ENCODE measurements at places on chromosomes 3 and 15. TPM values are rescaled to one million over a fixed set of nuclear protein-coding genes. Genes with fewer than 3 reads are reported as not detected.

SMAD6 gene
- 17.4 TPM for total RNA-seq

C2CD4A gene
- 0.49 TPM for total RNA-seq

ZNF860 gene
- 4.4 TPM for total RNA-seq

IL5RA gene
- total RNA-seq = not detected

OCA2 gene
- total RNA-seq = 0.73 TPM

KBTBD8 gene
- 4.3 TPM for total RNA-seq

- no peak for DNase-seq
Measured at GRCh38 chr15:94403331-94403730, 172.0 kb downstream of the MCTP2 start.

DNA sequence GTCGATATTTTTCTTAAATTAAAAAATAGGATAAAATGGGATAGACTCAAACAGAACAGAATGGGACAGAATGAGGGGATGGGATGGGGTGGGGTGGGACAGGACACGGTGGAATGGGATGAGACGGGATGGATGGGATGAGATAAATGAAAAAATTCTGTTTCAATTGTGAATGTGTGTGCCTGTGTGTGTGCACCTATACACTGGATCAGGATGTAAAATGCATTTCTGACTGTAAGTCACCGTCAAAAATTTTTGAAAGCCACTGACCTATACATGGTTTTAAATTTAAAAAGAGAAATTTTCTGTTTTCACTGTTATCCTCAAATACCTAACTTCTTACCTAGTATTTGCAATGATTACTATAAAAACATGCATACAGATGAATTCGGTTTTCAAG lies 108.7 kb upstream of the UBE2E2 start:
- no peak for DNase-seq

GRCh38 chr3:190055773-190056172 lies 64.9 kb downstream of the P3H2 start:
- DNase-seq = no peak

- DNase-seq = no peak
Measured at GRCh38 chr15:42141795-42142667, 14.4 kb downstream of the PLA2G4F start.

DNA sequence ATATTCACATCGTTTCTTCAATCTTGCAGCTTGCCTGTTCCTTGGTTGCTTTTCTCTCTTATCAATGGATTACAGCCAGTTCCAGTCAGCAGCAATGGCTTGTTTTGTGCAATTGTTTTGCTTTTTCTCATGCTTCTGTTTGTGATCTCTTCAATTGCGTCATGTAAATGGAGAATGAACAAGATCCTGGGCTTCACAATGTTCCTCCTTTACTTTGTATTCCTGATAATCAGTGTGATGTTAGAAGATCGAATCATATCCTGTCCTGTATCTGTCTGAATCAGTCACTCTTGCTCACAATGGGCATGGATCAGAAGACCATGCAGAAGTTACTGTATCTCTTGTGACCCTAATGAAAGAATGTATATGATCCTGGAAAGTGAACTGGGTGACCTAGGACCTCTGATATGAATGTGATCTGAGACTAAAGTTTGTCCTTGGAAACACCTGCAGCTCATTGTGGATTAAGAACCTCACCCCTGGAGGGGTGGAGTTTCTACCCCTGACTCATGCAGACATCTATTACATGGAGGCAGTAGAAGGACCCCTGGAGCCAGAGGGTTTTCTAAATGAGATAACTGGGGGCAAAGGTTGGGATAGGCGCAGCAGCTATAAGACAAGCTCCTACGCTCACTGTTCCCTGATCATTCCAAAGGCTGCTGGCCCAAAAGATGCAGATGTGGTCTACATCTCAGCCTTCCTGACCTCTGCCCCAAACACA lies 32.2 kb downstream of the SLC24A1 start:
- no peak for DNase-seq

GRCh38 chr3:12816521-12817342 lies 20.3 kb downstream of the CAND2 start:
- DNase-seq = no peak

- no peak for DNase-seq
Measured at GRCh38 chr15:88744548-88745020, 58.7 kb upstream of the ACAN start.

DNA sequence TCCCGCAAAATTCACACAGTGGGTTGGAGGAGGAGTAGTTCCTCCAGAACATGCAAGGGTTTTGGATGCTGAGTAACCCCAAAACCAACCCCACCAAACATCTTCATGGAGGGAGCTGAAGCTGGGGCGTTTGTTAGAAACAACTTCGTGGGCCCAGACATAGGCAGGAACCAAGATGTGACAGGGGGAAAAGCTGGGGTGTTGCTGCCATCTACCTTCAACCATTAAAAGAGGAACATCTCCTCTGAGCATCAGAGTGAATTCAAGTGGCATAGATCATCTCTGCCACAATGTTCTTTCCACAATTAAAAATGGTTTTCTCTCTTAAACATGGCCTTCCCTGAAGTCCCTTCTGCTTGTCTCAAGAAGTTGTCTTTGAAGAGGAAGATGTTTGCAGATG lies 20.5 kb downstream of the SIDT1 start:
- DNase-seq = no peak

GRCh38 chr3:105561876-105562275 lies 195.2 kb downstream of the ALCAM start:
- no peak for DNase-seq

DNA sequence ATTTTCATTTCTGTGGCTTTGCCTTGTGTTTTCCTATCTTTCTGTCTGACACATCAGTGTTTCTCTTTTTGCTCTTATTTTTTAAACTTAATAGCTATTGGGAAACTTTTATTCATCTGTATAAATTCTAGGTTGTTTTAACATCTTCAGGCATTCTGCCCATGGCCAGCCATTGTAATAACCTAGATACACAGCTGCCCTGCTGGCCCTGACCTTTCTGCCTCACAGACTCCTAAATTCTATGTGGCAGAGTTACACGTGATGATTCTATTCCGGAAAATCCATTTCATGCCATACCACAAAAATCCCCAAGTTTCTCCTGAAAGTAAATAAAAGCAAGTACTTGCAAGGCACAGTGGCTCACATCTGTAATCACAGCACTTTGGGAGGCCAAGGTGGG lies 150.1 kb downstream of the UACA start:
- no peak for DNase-seq

- no peak for DNase-seq
Measured at GRCh38 chr15:77027111-77027696, 32.3 kb downstream of the PSTPIP1 start.

- DNase-seq = no peak
Measured at GRCh38 chr15:75104804-75105557, 81.6 kb downstream of the PPCDC start.

GRCh38 chr3:99319450-99319849 lies 318.9 kb upstream of the COL8A1 start:
- DNase-seq = no peak

DNA sequence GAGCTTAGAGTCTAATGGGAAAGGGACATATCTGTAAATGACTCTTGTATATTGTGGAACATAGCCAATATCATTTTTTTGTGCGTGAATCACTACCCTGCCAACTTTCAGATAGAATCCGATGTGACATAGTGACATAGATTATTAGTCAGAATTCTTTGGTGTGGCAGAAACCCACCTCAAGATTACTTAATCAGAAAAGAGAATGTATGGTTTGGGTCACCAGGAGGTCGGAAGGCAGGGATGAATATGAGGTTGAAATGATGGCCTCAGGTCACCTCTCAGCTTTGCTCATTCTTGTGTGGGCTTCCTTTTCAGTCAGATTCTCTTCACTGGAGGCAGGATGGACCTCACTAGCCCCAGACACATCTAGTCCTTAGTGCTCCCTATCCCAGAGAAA lies 41.4 kb downstream of the SNAPC5 start:
- DNase-seq = no peak

GRCh38 chr3:148865049-148865448 lies at the start of gene CPA3:
CPA3 (plus strand) TSS chr3:148865296; CDS start chr3:148865308, 12 bp downstream.
- no peak for DNase-seq

DNA sequence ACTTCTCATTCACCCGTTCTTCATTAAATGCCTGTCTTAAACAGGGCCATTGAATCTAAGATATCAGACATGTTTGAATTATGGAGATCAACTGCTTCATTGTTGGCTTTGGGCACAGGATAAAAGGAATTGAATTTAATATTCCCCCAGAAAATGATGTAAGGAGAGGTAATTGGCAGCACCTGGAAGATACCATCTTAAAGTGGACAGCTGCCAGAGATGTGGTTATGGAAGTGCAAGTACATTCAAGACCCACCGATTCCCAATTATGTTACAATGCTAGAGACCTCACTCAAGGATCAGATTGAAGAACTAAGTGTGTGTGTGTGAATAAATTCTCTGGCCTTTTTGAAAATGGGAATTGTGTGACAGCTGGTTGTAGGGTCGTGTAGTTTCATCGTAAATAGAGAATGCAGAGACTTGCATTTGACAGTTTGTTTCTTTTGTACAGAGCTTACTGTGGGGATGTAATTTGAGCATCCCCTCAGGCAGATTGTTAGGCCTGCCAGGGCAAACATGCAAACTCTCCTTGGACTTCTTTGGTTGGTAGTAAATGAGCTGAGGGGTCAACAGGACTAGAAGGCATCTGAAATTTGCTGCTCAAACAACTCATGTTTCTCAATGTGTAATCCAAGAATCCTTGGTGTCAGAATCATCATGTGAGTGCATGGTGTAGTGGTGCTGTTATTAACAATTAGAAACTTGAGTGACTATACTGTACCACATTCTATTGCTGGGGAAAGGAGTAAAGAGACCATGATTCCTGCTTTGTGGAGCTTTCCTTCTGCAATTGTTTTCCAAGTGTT lies 359.2 kb upstream of the THRB start:
- no peak for DNase-seq

Data from ureter (tissue), 1 donor.